ENCODE measurements at places on chromosomes 12 and 14.

GRCh38 chr14:61493239-61493638, 171.9 kb downstream of the PRKCH start:
- no peak for DNase-seq

GRCh38 chr14:99413911-99414310, 66.7 kb downstream of the SETD3 start:
- no peak for DNase-seq

DNA sequence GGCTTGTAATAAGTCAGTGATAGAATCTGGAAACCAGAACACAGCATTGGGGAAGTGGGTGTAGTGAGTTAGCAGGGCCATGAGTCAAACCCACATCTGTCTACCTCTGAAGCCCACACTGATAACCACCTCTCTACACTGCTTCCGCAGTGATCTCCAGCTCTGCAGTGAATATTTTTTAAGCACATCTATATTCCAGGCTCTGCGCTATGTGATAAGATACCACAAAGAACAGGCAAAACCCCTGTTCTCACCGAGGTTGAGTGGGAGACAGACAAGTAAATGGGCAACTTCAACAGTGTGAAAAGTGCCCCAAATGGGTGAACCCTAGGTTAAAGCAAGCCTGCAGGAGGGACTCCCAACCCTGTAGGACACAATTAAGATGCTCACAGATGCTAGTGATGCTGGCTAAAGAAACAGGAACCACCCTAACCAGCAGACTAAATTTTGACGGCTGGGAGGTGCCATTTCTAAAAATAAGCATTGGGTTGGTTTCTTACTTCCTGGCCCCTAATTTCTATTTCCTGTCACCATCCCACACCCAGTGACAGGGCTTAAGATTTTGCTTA, 375.0 kb downstream of the DPF3 start:
- peak; percentile 57 for DNase-seq

DNA sequence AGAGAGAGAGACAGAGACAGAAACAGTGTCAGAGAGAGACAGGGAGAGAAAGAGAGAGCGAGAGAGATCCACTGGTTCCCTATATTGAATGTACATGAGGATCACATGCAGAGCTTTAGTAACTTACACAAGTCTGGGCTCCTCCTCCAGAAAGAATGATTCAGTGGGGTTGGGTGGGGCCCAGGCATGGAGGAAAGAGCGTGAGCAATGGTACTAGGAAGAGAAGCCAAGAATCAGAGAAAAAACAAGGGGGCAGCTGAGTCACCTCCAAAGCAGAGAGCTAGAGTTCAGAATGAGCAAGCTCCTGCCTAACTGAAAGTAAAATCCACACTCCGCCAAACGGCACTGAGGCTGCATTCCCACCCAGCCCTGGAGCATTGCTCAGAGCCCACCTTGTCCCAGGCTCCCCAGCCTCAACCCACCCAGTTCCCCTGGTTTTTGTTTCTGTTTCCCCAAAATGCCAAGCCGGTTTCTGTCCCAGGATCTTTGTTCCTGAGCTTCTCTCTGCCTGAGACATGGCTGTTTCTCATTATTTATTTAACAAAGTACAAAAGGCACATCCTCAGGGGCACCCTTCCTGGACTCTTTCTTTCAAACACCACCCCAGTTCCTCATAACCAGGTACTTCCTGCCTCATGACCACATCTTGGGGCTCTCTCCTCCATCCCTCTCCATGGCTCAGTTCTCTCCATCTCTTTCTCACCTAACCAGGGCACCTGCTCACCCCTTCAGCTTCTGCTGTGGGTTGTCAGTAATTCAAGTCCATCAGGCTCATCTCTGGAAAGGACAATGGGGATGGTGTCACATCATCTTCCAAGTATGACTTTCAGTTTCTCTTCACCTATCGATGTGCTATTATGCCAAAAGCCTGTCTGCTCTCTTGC, 670.3 kb upstream of the TBX3 start:
- no peak for DNase-seq

DNA sequence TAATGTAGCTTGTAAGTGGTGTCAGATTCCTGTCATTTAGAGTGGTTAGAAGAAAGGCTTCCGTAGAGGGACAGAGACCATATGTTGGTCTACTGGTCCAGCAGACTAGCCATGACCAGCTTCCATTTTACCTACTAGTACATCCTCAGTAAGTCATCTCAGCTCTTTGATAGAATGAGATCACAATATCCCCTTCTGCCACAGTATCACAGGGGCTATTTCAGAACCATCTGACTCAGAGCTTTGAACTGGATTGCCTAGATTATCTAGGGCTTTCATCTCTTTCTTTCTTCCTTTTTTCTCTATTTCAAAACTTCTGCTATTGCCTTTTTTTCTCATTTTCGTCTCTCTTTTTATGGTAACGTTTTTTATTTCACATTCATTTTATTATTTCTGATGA, 4.7 kb downstream of the ZDHHC17 start:
- no peak for DNase-seq

DNA sequence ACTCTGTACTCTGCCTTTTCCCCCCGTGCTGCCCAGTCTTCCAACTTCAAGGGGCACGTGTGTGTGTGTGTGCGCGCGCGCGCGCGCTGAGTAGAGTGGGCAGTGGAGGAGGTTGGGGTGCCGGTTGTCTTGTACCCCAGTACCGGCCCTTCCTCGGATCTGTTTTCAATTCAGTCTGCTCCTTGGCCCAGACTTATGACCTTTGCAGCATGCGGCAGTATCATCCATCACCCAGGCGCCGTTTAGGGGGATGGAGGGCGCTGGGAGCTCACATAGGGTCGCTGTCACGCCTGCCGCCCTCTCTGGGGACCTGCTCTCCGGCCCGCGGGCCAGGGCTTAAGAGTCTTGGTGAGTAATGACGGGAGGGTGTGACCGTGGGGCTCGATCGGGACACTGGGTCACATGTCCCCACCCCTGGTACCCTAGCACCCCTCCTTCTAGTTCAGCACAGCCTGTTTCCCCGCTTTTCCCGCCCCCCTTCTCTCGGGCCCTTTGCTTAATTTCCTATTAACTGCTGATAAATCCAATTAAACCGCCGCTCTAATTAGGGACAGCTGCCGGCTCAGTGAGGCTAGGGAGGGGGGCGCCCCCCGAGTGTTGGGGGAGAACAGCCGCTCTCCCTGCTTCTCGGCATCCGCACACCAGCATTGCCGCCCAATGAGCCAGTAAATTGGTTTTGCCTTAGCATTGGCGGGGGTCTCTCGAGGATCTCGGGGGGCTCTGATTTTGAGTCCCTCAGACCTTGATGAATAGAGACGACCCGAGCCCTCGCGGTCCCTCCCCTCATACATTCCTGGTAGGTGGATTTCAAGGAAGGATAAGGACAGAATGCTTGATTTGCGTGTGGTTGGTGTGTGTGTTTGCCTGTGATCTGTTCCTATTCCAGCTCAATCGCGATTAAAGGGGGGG, 9.3 kb downstream of the STAC3 start:
- no peak for DNase-seq

DNA sequence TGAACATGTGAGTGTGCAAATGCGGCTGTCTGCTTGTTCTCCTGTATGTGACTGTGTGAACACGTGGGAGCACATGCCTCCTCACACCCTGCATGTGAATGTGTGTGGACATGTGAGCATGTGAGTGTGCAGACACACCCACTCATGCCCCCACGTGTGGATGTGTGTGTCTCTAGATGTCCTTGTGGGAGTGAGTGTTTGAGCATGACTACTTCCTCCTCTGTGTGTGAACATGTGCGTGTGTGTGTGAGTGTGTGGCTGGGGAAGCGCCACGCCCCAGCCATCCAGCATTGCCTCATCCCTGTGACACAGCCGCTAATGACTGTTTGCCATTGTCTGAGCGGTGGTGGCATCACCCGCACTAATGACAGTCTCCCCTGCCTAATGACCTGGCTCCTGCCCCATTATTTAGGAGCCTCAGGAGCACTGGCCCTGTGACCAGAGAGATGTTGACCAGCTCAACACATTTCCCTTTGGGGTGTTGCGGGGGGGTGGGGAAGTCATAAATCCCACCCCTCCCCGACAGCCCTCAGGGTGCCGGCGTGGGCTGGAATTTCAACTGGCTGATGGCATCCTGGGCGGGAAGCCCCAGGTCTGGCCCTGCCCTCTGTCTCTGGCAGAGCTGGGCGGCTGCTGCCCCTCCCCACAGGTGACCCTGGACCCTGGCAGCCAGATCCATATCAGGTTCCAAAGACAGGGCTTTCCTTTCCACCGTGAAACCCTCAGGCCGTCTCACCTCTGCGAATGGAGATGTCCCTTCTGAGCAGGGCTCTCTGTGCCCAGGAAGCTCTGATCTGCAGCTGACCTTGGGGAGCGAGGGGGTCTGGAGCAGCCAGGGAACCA, 11.5 kb upstream of the KRT80 start:
- peak; percentile 36 for DNase-seq

DNA sequence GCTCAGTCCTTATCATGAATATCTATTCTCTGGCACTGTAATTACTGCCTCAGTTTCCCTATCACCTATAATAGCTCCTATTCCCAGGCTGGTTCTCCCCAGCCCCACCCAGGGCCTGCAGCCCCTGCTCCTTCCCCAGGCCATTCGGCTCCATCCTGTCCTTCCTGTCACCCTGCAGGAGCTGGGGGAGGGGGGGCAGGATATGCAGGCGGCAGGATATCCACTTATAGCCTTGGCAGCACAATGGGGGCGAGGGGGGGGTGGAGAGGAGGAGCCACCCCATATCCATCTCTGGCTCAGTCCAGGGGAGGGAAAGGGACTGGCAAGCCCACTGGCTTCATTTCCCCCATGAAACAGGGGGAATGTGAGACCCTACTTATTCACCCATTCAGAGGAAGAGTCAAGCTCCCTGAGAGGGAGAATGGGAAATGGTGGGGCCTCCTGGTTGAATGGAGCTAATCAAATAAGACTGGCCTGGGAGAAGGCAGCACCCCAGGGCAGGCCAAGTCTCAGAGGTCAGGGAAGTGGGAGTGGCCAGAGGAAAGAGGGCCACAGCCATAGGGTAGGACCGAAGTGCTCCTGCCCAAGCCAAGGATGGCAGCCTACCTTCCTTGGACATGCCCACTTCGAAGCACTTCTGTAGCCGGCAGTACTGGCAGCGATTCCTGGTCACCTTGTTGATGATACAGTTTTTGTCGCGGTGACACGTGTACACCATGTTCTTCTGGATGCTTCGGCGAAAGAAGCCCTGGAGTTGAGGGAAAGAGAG, 7.8 kb upstream of the ITGB7 start:
- no peak for DNase-seq

DNA sequence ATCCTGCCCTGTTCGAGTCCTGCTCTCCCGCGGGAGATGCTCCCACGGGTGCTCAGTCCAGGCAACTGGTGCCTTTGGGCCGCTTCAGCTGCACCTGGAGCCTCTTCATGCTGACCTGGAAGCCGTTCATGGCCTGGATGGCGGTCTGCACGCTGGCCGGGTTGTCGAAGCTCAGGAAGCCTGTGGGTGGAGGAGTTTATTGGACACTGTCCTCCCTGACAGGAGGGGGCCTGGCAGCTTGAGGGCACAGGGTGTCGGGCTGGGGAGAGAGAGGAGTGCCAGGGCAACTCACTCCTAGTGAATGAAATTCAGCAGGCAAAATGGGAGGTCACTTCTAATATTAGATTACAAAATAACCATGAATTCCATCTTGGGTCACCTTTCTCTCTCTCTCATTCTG, 9.3 kb upstream of the NFYB start:
- DNase-seq = no peak

DNA sequence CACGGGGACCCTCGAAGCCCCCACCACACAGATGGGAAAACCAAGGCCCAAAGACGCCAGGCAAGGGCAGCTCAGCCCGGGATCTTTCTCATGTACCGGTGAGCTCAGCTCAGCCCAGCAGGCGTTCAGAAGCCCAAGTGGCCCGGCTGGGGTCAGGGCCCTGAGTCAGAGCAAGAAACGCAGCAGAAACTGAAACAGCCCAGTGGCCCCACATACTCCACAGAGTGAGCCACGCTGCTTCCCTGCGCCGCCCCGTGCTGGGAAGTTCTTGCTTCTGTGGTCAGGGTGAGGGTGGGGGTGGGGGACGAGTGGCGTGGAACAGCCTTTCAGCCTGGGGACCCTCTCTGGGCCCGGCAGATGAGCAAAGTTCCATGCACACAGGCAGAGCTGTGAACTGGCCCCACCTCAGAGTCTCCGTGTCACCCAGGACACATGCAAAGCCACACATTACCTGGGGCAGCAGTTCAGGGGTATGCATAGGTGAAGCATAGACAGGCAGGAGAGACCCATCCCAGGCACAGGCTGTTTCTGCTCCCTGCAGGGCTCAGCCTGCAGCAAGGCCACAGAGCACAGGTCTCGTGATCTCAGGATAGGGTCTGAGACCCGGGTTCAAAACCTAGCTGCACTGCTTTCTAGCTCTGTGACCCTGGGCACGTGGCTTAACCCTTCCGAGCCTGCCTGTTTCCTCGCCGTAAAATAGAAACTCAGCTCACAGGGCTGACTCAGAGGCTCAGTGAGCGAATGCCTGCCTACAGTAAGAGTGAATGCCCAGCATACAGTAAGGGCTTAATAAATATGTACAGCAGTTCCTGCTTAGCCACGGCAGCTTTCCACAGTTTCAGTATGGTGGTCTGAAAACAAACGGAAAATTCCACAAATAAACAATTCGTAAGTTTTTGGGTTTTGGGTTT, 21.6 kb downstream of the NCOR2 start:
- DNase-seq = peak; percentile 32

DNA sequence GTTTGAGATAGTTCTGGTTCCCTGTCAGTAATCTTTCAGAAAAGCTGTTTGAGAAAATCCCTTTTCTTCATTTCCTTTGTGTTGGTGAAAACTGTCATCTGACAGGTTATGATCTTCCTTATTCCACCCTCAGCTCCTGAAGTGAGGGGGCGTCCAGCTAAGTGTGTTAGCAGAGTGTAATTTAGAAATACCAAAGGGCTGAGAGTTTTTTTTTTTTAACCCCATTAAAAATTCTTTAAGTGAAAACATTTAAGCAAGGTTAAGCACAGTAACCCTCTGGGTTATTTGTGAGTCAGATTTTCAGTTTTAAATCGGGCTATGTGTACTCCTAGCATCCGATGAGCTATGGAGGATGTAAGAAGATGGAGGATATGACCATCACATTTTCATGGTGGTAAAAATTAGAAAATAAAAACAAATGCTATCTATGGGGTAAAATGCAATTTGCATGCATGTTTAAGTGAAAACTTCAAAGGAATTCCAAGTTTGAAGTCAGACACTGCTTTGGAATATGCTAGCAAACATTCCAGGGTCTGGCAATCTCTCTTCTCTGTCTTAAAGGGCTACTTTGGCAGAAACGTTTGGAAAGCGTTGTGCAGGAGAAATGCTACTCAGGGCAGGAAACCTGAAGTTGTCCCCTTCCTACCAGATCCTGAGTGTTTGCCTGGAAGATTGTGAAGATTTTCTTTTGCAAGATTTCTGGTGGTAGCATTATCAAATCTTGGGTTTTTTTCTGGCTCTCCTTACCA, 197.0 kb upstream of the PRICKLE1 start:
- DNase-seq = no peak
